ENCODE measurements at places on chromosomes 3 and 15. TPM values are rescaled to one million over a fixed set of nuclear protein-coding genes. Genes with fewer than 3 reads are reported as not detected.

DNA sequence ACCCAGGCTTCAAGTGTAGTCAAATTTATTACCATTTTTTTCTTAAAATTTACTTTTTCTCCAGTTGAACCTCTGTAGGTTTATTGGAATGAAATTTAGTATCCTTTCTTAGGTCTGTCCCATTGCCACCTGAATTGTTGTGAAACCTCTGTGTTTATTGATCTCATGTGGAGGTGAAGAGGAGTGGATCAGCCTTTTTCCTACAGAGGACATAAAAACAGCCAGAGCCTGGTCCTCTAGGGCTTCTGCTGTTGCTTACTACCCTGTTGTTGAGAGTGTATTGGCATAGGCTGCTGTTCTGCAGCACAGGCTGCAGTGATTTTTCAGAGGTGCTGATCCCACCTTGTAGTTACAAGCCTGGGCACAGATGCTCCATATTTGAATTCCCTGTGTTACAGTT is 44.6 kb downstream of the LRRC28 start:
- H3K36me3 ChIP-seq, result no peaks in the 10 kb centered on the region
- H3K4me1 ChIP-seq, result no peaks in the 10 kb centered on the region
- no peaks in the 10 kb centered on the region for H3K27me3 ChIP-seq
- H3K27ac ChIP-seq, result no peak overlapping the region

Gene UBA3
- total RNA-seq, result 102 TPM

Gene GOLGA6L10
- total RNA-seq, result 1.3 TPM

Gene CCDC191
- 6.4 TPM for total RNA-seq

Gene BSN
- total RNA-seq, result 0.17 TPM

DNA sequence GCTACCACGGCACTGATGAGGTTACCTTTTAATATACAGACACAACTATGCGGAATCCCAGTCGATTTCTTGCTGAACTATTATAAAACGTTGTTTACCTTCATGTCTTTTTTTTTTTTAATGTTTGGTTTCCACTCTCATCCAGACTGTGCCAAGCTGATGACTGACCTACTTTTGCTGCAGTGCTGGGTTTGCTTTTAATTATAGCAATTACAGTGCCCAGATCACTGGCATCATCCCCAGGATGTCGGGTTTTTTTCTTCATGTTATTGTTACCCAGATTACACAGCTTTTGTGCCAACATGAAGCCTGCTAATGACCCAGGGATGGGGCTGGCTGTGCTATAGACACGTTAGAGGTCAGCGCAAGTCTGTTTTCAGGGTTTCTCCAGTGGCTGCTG is 294.0 kb upstream of the ATP10A start:
- peak; percentile 46 for DNase-seq
- H3K27ac ChIP-seq, result no peak overlapping the region
- peaks cover 20% of the 10 kb centered on the region for H3K4me1 ChIP-seq
- H3K36me3 ChIP-seq, result no peaks in the 10 kb centered on the region
- H3K27me3 ChIP-seq, result no peaks in the 10 kb centered on the region

GRCh38 chr3:126213379-126214028 is 33.1 kb upstream of the ALDH1L1 start:
- peak; percentile 16 for DNase-seq
- peaks cover 6% of the 10 kb centered on the region for H3K4me1 ChIP-seq
- no peaks in the 10 kb centered on the region for H3K36me3 ChIP-seq
- peak overlapping the region; percentile 43 for H3K4me3 ChIP-seq

Gene BBX
- 110 TPM for total RNA-seq

GRCh38 chr3:35965908-35966307 is 326.6 kb downstream of the ARPP21 start:
- no peaks in the 10 kb centered on the region for H3K27me3 ChIP-seq
- H3K27ac ChIP-seq, result no peak overlapping the region
- no peak overlapping the region for H3K4me3 ChIP-seq
- H3K36me3 ChIP-seq, result no peaks in the 10 kb centered on the region

GRCh38 chr3:32117320-32117719 is 10.9 kb downstream of the GPD1L start:
- DNase-seq, result no peak
- H3K4me1 ChIP-seq, result no peaks in the 10 kb centered on the region
- H3K4me3 ChIP-seq, result no peak overlapping the region
- H3K36me3 ChIP-seq, result no peaks in the 10 kb centered on the region
- H3K27ac ChIP-seq, result no peak overlapping the region

- H3K36me3 ChIP-seq, result no peaks in the 10 kb centered on the region
- no peak overlapping the region for H3K27ac ChIP-seq
- DNase-seq, result no peak
- H3K4me1 ChIP-seq, result peaks cover 11% of the 10 kb centered on the region
- H3K27me3 ChIP-seq, result peaks cover 5% of the 10 kb centered on the region
Observed at GRCh38 chr15:66292571-66293418, 573 bp upstream of the DIS3L start.

DNA sequence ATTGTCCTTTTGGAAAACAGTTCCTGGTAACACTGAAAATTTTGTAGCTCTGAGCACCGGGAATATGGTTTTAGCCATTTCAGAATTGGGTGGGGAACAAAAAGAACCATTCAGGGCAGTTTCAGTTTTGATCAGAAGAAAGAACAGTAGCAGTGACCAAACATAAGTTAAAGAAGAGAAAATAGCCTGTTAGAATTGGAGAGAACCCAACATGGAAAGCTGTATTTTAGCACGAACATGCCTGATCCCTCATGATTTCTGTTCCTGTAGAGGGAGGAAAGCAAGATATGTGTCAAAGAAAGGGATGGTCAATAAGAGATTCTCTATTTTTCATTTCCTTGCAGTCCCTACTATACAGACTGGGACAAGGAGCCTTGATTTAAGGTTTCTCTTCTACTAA is 119.9 kb downstream of the ALDH1A2 start:
- DNase-seq, result no peak
- H3K36me3 ChIP-seq, result no peaks in the 10 kb centered on the region

DNA sequence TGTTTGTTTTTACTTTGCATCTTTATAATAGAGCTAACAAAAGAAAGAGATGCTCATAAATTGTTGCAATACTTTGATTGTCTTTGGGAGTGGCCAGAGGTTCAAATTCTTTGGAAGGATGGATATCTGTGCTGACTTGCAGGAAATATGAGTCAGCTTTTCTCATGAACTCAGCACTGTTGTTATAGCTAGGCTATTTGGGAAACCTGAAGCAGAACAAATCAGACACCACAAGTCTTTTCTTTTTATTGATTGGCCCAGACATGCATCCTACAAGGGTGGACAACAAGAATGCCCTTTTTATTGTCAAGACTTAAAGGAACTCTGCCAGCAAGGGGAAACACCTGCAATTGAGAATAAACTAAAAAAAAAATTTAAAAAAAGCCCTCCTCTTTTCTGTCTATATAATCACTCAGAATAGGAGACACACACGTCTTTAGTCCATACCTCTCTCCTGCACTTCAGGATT is 4.6 kb upstream of the DENND4A start:
- peaks cover 4% of the 10 kb centered on the region for H3K4me1 ChIP-seq
- DNase-seq, result no peak
- H3K4me3 ChIP-seq, result no peak overlapping the region
- H3K27me3 ChIP-seq, result no peaks in the 10 kb centered on the region
- H3K27ac ChIP-seq, result no peak overlapping the region

Gene GOLGA8Q
- total RNA-seq, result not detected

- H3K4me3 ChIP-seq, result no peak overlapping the region
- no peak for DNase-seq
- peaks cover 11% of the 10 kb centered on the region for H3K4me1 ChIP-seq
- no peaks in the 10 kb centered on the region for H3K36me3 ChIP-seq
- H3K27me3 ChIP-seq, result no peaks in the 10 kb centered on the region
Observed at GRCh38 chr3:136939489-136939888, 18.3 kb upstream of the IL20RB start.

DNA sequence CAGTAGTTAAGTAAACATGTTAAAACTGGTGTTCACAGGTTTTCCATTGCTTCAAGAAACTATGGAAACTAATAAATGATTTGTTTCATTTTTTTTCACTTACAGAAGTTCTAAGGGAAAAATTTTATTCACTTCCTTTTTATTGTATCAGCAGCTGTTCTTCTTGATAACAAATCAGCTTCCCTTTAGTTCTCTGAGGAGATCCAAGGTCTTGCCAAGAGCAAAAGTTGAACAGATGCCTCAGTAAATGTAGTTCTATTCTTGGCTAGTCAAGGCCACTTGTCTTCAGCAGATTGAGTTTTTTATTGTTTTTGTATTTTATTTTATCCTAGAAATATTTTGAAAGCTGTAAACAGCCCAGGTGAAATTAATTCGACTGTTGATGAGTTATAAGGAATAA is 41.8 kb downstream of the KCNH8 start:
- H3K27me3 ChIP-seq, result no peaks in the 10 kb centered on the region
- H3K27ac ChIP-seq, result no peak overlapping the region
- H3K4me3 ChIP-seq, result no peak overlapping the region
- H3K36me3 ChIP-seq, result no peaks in the 10 kb centered on the region
- H3K4me1 ChIP-seq, result no peaks in the 10 kb centered on the region
